ENCODE measurements at places on chromosomes 3 and 15.

- DNase-seq: no peak
Measured at GRCh38 chr15:80978685-80979329, 10.8 kb downstream of the MESD start.

- DNase-seq: no peak
Measured at GRCh38 chr3:101976473-101976872, 127.2 kb downstream of the NFKBIZ start.

- DNase-seq: no peak
Measured at GRCh38 chr3:169146179-169146665, 517.3 kb downstream of the MECOM start.

GRCh38 chr3:143037867-143038266, 36.5 kb downstream of the U2SURP start:
- DNase-seq: no peak
